G401 (cell line): ENCODE measurements at places on chromosomes 3 and 15. TPM values are rescaled to one million over a fixed set of nuclear protein-coding genes. Genes with fewer than 3 reads are reported as not detected.

DNA sequence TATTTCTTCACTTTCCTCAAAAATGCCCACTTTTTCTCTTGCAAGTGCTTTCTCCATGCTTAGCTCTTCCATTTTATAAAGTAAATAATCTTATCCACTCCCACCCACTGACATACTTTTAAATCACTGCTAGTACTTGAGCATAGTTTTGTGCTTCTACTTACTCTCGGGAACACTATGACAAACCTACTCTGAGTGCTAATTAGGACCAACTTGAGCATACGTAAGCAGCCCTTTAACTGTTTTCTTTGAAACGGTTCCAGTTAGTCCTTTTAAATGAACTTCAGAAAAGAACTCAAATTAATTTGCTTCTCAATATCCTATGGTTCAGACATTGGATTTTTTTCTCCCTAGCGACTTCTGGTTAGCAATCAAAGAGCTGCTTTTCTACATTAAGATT is 280.0 kb upstream of the SOX2 start:
- DNase-seq, result no peak

DNA sequence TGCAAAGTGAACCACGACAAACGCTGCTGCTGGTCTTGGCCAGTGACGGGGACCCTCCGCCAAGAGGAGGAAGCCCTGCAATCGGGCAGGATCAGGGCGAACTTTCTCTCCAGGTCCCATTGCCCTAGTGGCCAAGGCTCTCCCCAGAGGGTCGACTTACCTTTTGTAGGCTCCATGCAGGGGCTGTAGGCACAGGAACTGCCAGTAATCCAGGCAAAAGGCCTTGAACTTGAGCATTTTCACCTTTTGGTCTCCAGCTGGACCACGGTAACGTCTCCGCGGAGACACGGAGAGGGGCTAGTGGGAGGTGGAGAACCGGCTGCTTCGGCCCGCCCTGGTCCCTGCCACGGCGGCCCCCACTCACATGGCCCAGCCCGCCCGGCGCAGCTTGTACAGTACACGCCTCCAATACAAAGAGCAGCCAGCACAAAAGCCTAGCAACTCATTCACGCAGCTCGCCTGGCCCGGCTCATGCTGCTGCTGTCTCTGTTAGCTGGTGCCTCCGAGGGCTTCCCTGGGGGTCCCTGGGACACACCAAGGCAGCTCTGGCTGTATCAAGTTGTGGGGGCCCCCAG is 31.0 kb downstream of the IQSEC1 start:
- DNase-seq, result no peak

TICRR gene
- total RNA-seq, result 3.4 and 7.3 TPM in 2 replicates

DNA sequence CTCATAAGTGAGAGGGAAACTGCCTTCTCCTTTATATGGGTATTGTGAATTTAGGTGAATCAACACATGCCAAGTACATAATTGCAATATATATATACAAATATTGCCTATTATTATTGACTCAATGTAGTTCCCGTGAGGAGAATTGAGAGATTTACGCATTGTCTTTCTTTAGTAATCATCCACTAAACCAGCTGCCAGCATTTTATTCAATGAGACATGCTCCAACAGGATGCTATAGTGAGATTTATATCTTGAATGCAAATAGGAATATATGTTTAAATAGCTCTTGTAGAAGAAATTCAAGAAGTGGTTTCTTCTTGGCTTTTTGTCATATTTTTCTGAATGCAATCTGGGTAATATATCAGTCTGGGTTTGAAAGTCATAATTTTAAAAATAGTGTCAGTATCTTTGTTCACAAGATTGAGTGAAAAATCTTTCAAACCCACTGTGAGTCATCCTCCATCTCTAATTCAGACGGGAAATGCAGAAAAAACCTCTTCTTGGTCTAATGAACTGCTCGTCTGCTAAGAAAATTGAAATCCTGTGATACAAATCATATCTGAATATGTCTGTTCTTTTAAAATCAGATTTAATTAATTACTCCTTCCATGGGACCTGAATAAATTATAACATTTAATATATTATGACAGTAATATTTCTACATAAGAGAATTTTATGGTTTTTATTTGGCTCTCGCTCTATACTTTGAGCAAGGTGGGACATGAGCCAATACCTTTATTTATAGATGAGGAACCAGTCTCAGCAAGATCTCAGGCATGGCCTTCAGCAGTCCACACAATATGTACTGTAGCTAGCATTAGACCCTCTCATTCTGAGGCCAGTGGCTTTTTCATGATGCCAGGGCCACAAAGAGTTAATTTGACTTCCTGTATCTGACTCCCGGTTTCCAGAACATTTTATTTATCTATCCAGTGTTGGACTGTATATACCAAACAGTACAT is 516.0 kb downstream of the GABRG3 start:
- DNase-seq, result no peak

GRCh38 chr3:48694610-48695392 is 9.1 kb upstream of the NCKIPSD start:
- peak; percentile 79 for DNase-seq

GRCh38 chr3:151331696-151332095 is 2.3 kb upstream of the P2RY13 start:
- no peak for DNase-seq

DNA sequence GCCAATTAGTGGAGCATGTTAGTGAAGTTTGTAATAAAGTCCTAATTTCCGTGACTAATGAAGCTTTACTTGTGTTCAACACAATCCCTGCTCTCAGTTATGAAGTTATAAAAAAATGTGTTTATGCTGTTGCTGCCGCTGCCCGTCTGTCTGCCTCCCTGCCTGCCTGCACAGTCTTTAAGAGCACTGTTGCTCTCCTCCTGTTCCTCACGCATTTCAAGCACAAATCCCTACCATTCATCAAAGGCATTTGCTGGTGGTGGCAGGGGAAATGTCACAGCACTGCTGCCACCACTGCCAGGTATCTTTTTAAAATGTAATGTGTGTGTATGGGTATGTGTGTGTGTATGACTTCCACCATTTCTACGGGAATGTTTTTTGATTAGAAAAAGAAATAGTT is 58.8 kb downstream of the CACNA1D start:
- no peak for DNase-seq

DNA sequence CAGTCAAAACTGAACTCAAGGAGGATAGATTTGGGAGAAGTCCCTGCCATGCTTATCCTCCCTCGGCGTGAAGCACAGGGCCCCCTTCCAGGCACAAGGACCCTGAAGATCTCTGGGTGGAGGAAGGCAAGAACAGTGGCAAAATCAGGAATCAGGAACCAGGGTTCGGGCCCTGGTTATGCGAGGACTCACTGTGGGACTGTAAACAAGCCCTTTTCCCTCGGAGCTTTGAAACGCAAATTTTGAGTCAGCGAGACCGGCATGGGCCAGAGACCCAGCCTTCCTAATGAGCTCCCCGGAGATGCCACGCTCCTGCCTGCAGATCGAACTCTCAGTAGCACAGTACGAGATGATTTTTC is 70.1 kb downstream of the SLC12A8 start:
- DNase-seq, result no peak

GRIP2 gene
- total RNA-seq, result 1.1 and 1.4 TPM in 2 replicates

HCN4 gene
- total RNA-seq, result not detected in 2 replicates

- DNase-seq, result no peak
These were observed 79.3 kb upstream of the RBMS3 start for GRCh38 chr3:29201604-29202003.

DNA sequence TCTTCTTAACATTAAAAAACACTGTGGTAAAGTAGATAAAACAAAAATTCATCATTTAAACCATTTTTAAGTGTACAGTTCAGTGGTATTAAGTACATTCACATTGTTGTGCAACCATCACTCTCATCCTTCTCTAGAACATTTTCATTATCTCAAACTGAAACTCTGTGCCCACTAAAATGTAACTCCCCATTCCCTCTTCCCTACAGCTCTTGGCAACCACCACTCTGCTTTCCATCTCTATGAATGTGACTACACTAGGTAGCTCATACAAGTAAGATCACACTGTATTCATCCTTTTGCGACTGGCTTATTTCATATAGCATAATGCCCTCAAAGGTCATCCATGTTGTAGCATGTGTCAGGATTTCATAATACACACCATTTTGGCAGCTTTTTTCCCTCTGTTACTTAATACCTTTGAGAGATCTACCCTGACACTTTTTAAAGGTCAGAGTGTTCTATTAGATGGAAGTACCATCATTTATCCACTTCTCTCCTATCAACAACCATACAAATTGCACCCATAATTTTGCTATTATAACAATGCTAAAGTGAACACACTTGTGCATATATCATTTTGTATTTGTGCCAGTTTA is 42.9 kb upstream of the FRMD4B start:
- no peak for DNase-seq

CKMT1B gene
- 12.7 and 30.9 TPM in 2 replicates for total RNA-seq

GRCh38 chr3:166498446-166498845 is 661.2 kb upstream of the BCHE start:
- no peak for DNase-seq

- no peak for DNase-seq
These were observed 15.3 kb downstream of the FYCO1 start for GRCh38 chr3:45980229-45980813.

GRCh38 chr3:9704347-9705322 is 1.0 kb downstream of the CPNE9 start:
- DNase-seq, result peak; percentile 78

- DNase-seq, result no peak
These were observed 162.1 kb downstream of the C3orf38 start for GRCh38 chr3:88311826-88312225.

DNA sequence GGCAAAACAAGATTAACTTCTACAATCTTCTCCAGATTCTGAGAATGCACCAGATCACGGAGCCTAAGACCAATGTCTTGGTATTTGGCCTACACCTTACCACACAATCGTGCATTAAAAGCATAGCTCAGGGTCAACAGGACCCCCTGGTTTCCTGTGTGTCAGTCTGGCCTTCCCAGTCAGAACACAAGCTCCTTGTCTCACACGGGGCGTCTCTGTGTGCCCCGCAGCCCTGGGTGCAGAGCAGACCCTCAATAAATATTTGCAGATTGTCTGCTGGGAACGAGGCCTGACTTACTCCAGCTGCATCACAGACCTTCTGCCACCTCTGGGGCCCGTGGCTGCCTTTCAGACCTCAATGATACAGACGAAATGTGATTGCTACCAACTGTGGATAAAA is 82.5 kb upstream of the CTNNB1 start:
- DNase-seq, result no peak

DNA sequence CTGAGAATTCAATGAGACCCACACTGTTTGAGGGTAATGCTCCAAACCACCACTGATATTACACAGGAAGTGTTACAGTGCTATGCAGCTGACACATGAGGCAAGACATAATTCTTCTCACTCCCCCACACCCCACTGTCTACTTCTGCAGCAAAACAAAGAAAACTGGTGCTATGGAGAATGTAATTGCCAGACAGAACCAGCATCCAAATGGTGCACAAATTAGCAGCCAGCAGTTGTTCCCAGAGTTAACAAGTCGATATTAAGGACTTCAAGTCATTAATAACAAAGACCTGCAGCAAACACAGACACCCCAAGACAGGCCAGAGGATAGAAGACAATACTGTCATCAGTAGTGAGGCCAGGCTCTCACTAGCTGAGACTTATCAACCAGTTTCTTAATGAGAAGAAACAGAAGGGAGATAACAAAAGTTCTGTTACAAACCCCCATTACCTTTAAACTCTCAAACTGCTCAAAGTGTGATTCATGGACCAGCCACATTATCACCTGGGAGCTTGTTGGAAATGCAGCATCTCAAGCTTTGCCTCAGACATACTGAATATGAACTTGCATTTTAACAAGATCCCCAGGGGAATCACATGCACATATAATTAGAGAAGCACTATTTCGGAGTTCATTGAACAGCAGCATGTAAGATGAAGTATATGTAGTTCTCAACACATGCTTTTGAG is 58.7 kb upstream of the FNDC3B start:
- DNase-seq, result no peak

DNA sequence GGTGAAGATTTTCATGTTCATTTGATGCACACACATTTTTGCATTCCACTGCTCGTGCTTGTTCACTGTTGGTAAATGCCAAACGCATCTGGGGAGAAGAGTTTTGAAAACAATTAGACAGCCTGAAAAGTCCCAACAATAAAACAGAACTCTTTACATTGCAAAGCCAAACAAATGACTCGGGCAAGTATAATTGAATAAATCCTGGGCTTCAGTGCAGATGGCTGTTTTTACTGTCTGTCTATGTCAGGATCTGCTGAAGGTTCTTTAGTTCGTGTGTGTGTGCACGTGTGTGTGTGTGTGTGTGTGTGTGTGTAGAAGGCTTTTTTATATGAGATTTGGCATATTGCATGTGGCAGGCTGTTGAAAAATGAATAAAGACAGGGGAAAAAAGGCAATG is 277.5 kb upstream of the CDIN1 start:
- DNase-seq, result no peak
